T-helper 1 cell (primary cell): ENCODE measurements at places on chromosomes 4 and X.

GRCh38 chr4:25872851-25873631, 10.3 kb upstream of the SEL1L3 start:
- no peak for DNase-seq

DNA sequence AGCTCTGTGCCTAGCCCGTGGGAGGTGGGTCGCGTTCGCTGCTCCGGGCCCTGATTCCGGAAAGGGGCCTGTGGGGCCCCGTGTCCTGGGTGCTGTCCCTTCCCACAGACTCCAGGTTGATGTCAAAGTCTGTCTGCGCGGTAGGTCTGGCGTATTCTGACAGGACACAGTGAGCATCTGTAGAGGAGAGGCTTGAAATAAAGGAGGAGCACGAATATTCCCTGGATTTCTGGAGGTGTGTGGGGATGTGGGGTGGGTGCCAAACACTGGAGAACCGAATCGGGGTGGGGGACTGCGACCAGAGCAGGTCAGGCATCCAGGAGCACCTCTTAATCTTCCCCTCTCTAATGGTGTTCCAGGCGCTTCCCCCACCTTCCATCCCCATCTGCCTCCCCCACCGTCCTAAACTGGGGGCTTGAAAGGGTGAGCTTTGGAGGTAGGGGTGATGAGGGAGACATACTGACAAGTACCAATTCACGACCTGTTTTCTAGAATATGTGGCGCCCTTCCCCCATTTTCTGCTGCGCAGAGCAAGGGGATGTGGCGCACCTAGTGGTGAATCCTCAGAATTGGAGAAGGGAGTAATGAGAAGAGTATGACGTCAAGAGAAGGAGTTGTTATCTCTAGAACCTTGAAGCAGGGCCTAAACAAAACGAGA, 877 bp downstream of the GPRASP1 start:
- DNase-seq: no peak

DNA sequence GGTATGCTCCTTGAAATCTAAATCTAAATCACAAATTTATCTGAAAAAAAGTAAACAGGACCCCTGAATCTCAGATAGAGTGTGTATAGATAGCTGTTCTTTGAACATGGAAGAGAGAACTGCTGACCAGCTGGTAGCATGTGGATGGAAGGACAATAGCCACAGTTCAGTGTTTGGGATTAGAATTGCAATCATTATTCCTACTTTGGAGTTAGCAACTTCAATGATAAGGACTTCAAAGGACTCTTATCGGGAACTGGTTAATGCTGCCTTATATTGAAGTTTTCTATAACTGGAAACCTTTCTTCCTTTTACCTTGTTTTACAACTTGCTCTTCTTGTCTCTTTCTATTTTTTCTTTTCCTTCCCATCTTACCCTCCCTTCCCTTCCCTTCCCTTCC, 5.0 kb downstream of the AFM start:
- DNase-seq: no peak

DNA sequence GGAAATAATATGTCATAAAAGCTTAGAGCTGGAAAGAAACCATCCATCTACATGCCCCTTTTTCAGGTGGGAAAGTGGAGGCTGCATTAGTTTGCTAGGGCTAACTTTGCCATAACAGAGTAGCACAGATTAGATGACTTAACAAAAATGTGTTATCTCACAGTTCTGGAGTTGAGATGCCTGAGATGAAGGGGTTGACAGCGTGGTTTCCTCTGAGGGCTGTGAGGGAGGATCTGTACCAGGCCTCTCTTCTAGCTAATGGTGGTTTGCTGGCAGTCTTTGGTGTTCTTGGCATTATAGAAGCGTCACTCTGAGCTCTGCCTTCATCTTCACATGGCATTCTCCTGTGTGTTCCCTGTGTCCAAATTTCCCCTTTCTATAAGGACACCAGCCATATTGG, 2.4 kb downstream of the CHRNA9 start:
- no peak for DNase-seq

DNA sequence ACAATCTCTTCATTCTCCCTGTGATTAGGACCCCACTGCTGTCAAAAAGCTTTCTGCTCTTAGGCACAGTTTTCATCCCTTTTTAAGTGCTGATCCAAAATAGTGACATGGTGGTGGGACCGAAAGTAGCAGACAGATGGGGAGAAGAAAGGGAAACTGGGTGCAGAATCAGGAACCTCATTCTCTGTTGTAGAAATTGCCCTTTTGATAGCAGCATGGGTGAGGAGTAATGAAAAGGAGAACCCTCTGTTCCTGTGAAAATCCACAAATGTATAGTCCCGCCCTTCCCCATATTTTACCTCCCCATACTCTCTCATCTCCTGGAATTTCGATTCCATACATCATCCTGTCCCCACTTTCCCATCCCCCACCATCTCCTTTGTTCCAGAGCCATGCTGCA, 126.5 kb downstream of the STIM2 start:
- no peak for DNase-seq

DNA sequence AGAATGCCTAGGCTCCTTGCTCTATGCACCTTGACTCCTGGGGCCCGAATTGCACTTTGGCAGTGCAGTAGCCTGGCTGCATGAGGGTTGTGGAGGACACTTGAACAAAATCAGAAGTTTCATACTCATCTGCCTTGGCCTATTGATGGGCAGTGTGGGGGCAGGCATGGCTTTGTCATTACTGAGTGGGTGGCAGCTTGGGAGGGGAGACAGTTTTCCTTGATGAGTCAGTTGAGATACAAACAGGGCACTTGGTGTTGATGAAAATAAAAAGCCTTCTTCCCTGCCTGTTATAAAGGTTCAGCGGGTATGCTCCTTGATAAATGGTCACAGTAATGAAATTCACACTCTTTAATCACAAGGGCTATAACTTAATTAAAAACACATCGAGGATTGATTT, 126.8 kb upstream of the MAMLD1 start:
- no peak for DNase-seq

DNA sequence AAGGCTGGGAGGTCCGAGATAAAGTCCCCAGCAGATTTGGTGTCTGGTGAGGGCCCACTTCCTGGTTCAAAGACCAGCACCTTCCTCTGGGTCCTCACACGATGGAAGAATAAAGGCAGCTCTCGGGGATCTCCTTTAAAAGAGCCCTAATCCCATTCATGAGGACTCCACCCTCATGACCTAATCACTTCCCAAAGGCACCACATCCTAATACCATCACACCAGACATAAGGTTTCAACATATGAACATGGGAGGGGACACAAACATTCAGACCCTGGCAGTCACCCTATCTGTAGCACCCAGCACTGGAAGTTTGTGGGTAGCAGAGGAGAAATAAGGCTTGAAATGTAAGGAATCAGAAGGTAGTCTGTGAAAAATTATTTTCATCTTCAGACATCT, 112.9 kb upstream of the NOCT start:
- no peak for DNase-seq
